ENCODE measurements at places on chromosomes 3 and 15.
A peak's percentile ranks its signal among the peaks of the same experiment; 100 is the strongest.

DNA sequence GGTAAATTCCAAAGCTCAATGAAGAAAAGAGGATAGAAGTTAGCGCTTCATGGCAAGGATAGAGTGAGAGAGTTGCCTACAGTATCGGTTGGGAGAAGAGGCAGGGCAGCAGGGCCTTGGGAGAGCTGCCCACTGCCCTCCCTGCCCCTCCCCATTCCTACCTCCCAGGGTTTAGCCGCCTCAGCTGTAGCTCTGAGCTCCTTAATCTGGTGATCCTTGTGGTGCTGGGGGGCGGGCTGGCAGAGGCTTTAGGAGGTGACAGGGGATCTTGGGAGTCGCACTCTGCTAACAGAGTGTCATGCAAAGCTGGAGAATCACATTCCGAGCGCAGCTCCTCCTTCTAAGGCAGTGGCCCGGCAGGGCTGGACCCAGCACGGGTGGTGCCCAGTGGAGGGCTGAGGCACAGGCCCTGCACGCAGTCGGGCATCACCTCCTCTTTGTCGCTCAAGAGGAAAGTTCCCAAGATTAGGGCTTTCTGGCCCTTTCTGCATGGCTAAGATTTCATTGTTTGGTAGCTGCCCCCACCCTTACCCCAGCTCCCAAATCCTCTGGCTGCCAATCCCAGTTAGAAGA lies 57.1 kb upstream of the POLG start:
- no peak for DNase-seq

DNA sequence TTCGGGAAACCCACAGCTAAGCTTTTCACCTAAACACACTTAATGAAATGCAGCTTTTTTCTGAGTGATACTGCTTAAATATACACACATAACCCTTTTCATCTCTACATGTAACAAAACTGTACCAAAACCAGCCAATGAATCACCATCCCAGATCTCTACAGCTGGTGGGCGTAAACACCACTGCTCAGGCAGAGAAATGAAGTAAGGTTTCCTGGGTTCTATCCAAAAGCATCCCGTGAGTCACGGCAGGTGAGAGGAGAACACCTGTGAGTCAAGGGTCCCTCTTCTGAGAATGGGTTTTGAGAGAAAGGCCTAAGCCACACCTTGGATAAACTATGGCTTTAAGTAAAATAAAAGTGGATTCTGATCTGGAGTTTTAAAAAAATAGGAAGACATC lies 2.6 kb downstream of the CLDN1 start:
- no peak for DNase-seq

DNA sequence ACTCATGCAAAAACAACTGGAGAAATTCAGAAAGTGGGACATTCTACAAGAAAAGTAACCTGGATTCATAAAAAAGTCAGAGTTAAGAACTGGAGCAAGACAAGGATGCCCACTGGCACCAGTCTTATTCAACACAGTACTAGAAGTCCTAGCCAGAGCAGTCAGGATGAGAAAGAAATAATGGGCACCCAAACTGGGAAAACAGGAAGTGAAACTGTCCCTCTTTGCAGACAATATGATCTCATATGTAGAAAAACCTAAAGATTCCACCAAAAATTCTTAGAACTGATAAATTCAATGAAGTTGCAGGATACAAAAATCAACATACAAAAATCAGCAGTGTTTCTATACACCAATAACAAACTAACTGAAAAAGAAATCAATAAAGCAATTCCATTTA lies 37.4 kb downstream of the TXNRD3 start:
- no peak for DNase-seq

- peak; percentile 28 for DNase-seq
Observed at GRCh38 chr3:159763011-159763601, 225.5 kb upstream of the IL12A start.

- no peak for DNase-seq
Observed at GRCh38 chr15:81500081-81500480, 126.1 kb upstream of the TMC3 start.

DNA sequence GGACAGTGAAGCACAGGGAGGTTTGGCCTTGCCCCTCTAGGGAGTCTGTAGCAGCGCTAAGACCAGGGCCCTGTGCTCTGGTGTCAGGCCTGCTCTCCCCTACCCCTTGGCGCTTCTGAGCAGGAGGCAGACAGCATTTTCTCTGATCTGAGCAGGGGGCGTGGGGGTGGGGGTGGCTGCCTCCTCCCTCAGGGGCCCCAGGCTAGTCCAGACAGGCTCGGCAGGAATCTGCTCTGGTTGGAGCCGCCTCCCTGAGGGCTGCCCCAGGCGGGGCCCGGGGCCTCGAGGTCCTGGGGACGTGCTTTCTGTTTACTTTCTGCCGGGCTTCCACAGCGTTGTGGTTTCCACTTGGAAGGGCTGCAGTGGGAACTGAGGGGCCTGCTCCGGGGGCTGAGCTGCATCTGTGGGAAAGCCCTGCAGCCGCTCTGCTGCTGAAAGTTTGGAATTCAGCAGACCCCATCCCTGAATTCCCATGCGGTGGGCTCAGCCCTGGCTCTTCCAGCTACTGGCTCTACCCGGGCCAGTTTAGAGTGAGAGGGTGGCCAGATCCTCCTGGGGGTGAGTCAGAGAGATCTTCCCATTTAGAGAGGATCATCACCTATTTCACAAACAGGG lies 105.4 kb downstream of the LINGO1 start:
- peak; percentile 43 for DNase-seq

GRCh38 chr15:99704444-99704838 lies 28.8 kb downstream of the LYSMD4 start:
- peak; percentile 30 for DNase-seq

GRCh38 chr3:124032311-124032880 lies 40.5 kb upstream of the ROPN1 start:
- DNase-seq: peak; percentile 32

DNA sequence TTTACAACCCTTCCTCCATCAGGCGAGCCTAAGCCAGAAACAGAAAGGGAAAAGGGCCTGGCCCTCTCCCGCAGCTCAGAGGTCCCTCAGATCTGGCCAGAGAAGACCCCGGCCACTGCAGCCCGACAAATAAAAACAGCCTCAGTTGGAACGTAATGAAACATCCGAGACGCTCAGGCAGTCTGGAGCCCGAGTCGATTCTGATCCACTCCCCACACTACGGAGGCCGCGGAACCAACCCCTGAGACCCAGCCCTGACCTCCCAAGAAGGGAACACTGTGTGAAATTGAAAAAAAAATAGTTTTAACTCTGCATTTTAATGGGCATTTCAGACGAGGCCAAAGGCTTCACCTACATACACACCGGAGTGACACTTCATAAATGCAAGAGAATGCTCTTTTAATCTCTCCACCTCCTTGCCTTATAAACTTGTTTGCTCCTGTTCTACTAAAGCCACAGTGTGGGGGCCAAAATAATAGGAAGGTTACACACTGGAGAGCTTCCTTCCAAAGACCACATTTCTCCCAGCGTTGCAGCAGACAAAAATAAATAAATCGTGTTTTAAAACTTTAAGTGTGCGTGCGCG lies 3.7 kb downstream of the MEIS2 start:
- no peak for DNase-seq

- DNase-seq: no peak
Observed at GRCh38 chr3:88142094-88142624, 7.6 kb upstream of the C3orf38 start.
